Activated CD8-positive, alpha-beta memory T cell treated with anti-CD3 and anti-CD28 coated beads for 1 hour (primary cell): ENCODE measurements at places on chromosomes 3 and 15.

GRCh38 chr3:160001850-160002623 is 13.4 kb downstream of the IL12A start:
- DNase-seq, result no peak

- no peak for DNase-seq
These were observed 32.6 kb upstream of the ESYT3 start for GRCh38 chr3:138401834-138402233.

GRCh38 chr3:123202451-123202850 is 708 bp downstream of the SEC22A start:
- DNase-seq, result no peak

DNA sequence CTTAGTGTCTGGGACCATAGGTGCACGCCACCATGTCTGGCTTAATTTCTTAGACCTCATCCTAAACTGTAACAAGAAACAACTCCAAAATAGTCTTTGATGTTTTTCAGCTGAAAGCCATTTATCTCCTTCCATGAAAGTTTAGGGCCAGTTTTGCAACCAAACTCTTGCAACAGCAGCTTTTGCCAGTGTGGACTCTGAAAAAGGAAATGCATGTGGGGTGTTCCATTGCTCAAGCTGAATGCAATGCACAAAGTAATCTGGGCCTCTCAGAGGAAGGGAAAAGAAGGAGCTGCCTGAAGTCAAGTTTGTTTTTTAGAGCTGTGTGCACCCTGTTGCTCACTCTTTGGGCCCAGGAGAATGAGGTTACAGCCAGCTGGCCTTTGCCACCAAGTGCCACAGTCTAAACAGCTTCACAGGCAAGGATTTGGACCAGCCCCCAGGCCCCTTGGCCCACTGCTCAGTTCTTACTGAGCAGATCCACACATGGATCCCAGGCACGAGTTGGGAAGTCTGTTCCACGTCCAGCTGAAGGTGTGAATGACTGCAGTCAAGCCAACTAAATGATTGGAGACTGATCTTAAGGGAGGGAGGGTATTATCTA is 212.3 kb upstream of the LRRFIP2 start:
- no peak for DNase-seq

- DNase-seq, result no peak
These were observed 30.1 kb upstream of the PGPEP1L start for GRCh38 chr15:99037646-99038045.

DNA sequence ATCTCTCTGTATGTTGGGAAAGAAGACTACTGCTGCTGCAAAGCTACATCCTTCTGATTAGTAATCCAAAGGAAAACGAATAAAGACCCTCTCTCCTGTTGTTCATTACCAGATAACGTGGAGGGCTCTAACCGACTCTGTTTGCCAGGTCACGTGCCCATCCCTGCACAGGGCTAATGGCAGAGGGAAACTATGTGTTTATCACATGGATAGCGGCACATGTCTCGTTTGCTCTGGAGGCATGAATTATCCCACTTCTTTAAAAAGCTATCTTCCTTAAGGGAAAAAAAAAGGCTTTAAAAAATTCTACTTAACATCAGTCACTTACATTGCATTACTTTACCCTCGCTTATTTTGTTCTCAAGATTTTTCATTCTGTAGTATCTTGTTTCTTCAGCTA is 32.9 kb upstream of the APEH start:
- DNase-seq, result no peak

GRCh38 chr3:18812316-18812715 is 336.0 kb upstream of the KCNH8 start:
- no peak for DNase-seq

GRCh38 chr3:16103472-16103871 is 71.0 kb upstream of the GALNT15 start:
- no peak for DNase-seq

DNA sequence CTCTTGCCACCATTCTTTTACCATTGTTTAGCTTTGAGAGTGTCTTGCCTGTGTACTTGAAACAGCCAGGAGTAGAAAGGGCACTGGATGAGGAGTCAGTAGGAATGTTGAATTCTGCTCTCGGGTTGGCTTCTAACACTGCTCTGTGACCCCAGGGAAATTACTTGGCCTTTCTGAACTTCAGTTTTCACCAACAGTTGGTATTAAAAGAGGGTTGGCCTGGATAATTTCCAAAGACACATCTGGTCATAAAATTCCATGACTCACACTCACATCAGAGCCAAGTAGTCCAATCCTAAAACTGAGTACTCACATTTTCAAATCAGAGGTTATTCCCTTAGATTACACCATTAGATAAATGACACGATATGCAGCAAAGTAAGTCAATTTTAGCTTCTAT is 141.6 kb downstream of the ECT2 start:
- no peak for DNase-seq

- no peak for DNase-seq
These were observed 307.9 kb upstream of the ROPN1 start for GRCh38 chr3:124299831-124300230.

GRCh38 chr15:41698779-41699178 is 38.6 kb downstream of the MGA start:
- no peak for DNase-seq

- DNase-seq, result no peak
These were observed 227.6 kb upstream of the MME start for GRCh38 chr3:154852515-154852914.
